Fibroblast of mammary gland (primary cell): ENCODE measurements at places on chromosomes 5 and 9.
A peak's percentile ranks its signal among the peaks of the same experiment; 100 is the strongest.

DNA sequence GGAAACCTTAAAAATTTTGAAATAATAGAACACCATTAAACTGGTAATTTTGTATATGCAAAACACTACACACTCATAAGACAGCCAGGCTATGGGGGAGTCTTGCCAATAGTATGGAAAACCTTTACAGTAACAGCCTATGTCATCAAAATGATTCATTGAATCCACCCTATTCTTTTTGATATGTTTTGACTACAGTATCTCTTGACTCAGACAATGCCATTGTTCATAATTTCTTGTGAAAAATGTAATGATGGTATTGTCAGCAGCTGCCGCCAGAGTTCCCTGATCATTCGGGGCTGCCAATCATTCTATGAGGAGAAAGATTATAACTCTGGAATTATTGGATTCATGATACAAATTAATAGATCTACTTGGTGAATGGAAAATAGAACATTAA lies 101.4 kb upstream of the POC5 start:
- no peak for DNase-seq

GRCh38 chr5:102986074-102986473 lies 133.9 kb downstream of the GIN1 start:
- DNase-seq, result no peak

GRCh38 chr9:95561913-95562312 lies 45.1 kb upstream of the PTCH1 start:
- DNase-seq, result no peak

DNA sequence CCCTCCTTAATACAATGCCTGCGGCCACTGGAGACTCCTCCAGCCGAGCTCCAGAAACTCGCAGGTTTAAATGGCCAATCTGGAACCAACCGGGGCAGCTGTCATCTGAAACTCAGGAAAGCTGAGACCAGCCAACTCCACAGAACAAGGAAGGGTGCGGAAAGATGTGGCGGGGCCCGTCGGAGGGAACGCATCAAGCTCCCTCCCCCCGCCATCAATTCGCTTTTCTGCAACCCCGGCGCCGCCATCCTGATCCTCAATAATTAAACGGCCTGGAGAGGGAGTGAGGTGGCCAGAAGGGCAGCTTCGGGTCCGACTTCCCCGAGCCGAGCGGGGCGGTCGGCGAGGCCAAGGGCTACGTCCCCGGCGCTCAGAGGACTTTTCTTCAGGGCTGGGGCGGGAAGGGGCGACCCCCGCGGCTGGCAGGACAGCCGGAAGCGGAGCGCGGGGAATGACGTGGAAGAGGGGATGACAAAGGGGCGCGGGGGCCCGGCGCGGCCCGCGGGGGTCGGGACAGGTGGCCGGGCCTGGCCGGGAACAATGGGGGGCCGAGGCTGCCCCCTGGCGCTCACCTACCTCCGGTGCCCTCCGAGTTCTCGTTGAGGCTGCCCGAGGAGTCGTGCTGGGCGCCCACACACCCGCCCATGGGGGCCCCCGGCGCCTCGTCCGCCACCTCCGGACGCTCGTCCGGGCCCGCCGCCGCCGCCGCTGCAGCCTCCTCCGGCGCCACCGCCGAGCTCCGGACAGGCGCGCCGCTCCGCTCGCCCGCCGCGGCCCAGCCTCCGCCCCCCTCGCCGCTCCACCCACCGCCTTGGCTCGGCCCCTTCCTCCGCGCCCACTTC lies at the start of gene UBTD2:
Gene UBTD2, minus strand, starts transcription at position 745 of the 842 bp plus-strand sequence. Its CDS starts 99 bp downstream, at position 646.
- DNase-seq, result peak; percentile 59

DNA sequence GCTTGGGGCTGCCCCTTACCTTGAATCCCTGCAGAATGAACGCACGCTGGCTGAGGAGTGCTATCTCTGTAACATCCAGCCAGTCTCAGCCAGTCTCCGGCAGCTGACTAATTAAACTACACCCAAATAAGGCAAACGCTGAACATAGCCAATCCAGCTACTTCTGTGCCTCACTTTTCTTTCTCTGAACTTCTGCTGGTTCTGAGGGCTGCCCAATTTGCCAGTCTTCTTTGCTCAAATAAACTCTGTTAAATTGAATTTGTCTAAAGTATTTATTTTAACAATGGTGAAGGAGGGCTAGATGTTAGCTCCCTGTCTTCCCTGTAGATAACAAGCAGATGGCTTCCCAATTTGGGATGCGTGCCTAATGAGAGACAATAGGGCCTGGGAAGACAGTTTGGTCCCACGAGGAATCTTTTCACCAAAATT lies 154.0 kb upstream of the NFIL3 start:
- DNase-seq, result no peak

GRCh38 chr5:131419877-131420276 lies 156.0 kb downstream of the CDC42SE2 start:
- no peak for DNase-seq

GRCh38 chr5:55894135-55894534 lies 43.0 kb downstream of the IL31RA start:
- DNase-seq, result no peak

DNA sequence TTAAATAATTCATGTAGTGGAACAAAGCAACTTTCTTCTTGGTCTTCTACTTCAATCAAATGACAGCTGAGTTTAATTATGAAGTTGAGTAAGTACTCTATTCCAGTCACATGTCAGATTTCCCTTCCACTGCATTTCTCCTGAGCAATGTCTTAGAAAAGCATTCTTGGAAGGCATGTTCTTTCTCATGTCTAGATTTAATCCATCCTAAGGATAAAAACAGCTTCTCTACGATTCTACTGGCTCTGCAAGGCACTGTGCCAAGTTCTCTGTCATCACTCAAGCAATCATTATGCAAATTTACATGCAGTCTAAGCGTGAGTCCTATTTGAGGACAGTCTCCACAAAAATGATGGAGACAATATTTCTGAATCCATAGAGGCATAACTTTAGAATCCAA lies 142.4 kb downstream of the YIPF5 start:
- DNase-seq, result peak; percentile 89

DNA sequence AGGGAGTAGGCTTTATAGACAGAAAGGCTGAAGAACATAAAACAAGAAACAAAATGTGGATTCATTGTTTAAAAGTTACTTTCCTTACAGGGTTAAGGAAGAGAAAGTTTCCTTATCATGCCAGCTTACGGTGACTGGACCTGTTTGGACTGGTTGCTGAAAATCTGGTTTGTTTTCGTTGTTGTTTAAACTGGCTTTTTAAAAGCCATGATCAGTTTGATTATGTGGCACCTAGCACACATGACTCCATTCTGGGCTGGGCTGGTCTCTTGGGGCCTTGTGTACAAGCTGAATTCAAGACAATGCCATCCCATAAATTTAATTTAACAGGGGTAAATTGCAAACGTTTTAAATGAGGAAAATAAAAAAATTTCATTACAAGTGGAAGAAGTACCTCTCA lies 18.4 kb upstream of the ZNF474 start:
- no peak for DNase-seq

- DNase-seq, result no peak
Observed at GRCh38 chr5:128462330-128462729, 75.7 kb downstream of the FBN2 start.

DNA sequence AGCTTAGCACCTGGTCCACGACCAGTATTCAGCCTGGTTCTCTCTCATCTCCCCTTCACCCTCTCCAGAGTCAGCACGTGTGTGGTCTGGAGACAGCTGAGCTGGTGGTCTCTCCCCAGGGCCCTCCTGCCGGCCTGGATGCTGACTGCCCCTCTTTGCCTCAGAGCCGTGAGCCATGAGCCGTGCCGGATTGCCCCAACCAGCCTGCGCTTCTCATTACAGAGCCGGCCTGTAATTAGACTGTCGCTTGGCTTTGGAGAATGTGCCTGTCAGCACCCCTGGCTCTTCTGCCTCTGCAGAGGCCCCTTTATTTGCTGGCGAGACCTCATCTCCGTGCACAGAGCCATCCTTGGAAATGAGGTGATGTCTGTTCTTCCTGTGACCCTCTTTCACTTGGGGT lies 118.7 kb upstream of the BOD1 start:
- no peak for DNase-seq

GRCh38 chr5:158410976-158411375 lies 552.0 kb upstream of the CLINT1 start:
- DNase-seq, result no peak

- DNase-seq, result no peak
Observed at GRCh38 chr9:81621785-81622259, 67.5 kb downstream of the TLE1 start.

DNA sequence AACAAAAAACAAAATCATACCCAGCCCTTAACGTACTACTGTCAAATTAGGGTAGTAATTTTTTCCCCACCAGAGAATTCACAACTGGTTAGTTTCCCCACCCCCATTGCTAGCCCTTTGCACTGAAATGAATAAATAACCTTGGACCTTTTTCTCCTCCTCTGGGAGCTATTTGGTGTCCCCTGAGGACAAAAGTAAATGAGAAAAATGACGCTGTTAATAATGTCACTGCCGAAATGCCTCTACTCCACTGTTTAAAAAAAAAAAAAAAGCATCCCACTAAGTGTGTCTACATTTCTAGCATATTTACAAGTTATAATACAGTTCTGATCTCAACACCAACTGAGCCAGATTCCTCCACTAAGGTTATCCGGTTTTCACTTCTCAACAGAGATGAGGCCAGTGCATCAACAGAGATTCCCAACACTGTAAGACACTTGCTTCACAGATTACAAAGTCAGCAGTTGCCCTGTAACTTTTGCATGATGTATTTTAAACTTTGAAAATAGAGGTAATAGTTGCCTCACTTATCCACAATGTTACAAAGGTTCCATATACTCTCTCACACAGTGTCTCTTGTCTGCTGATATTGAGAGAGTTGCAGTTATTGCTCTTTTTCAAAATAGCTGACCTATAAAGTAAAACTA lies 5.1 kb upstream of the NFIB start:
- no peak for DNase-seq

GRCh38 chr9:124342776-124343485 lies 72.3 kb downstream of the PSMB7 start:
- DNase-seq, result peak; percentile 89

- DNase-seq, result peak; percentile 16
Observed at GRCh38 chr9:10612641-10613398, at the start of gene PTPRD. Gene PTPRD (minus strand): TSS chr9:10613002.

GRCh38 chr9:36315283-36315682 lies 57.0 kb upstream of the GNE start:
- DNase-seq, result no peak

- DNase-seq, result no peak
Observed at GRCh38 chr9:113299800-113300292, 3.3 kb downstream of the RNF183 start.

- no peak for DNase-seq
Observed at GRCh38 chr9:137499858-137500661, 40.9 kb upstream of the NSMF start.

- no peak for DNase-seq
Observed at GRCh38 chr9:5643005-5643624, 14.2 kb downstream of the RIC1 start.

GRCh38 chr9:126386088-126386487 lies 59.5 kb downstream of the MVB12B start:
- no peak for DNase-seq

GRCh38 chr5:181191526-181192336 lies 13.3 kb downstream of the TRIM7 start:
- peak; percentile 94 for DNase-seq

DNA sequence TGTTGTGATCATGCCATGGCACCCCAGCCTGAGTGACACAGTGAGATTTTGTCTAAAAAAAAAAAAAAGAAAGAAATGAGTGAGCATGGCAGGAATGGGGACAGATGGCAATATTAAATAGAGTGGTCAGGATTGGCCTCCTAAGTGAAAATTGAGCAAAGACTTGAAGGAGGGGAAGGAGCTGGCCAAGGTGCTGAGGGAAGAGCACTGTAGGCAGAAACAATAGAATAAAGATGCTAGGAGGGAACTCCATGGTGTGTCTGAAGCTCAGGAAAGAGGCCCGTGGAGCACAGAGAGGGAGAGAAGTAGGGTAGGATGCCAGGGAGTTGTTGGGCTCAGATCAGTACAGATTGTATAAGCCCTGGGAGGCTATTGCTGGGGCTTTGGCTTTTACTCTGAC lies 64.4 kb upstream of the PCAT7 start:
- peak; percentile 2 for DNase-seq

GRCh38 chr5:150320044-150320613 lies 17.4 kb upstream of the ARSI start:
- DNase-seq, result peak; percentile 94

GRCh38 chr9:81387360-81388106 lies 301.8 kb downstream of the TLE1 start:
- no peak for DNase-seq

GRCh38 chr5:145830594-145830993 lies 4.5 kb downstream of the PRELID2 start:
- peak; percentile 18 for DNase-seq

DNA sequence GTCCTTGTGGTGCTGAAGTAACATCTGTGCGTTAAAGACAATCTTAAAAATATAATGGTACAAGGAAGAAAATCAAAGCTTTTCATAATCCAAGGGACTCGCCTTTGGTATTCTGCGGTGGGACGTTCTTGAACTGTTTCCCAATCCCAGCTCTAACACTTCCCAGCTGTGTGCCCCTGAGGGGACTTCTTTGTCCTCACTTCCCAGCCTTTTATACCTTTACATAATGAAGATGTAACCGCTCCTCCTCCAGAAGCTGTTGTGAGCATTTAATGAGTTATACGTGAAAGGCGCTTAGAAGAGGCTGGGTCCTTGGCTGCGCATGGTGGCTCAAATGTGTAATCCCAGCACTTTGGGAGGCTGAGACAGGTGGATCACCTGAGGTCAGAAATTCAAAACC lies 16.9 kb downstream of the STK10 start:
- no peak for DNase-seq

GRCh38 chr5:124056991-124057723 lies 545.2 kb downstream of the CSNK1G3 start:
- no peak for DNase-seq

GRCh38 chr9:91038483-91039124 lies 237.0 kb downstream of the SYK start:
- no peak for DNase-seq

- DNase-seq, result no peak
Observed at GRCh38 chr5:73694089-73694488, 68.1 kb downstream of the ARHGEF28 start.

DNA sequence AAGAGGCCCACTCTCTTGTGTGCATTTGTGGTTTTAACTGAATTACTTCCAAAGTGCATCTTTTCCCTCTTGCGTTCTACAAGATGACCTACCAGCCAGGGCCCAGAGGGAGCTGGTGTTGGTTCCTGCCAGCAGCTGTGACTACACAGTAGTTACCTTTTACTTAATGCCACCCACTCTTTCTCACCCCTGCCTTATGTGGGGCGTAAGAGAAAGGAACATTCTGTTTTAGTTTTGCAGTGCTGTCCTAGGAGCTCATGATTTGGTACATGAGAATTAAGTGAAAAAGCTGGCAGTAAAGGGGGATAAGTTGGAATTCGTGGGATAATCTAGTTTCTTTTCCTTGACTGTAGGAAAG lies 45.4 kb downstream of the RCL1 start:
- no peak for DNase-seq

GRCh38 chr5:157175071-157175612 lies 5.5 kb upstream of the ITK start:
- no peak for DNase-seq
